Pancreas (tissue), 10 donors: ENCODE measurements at places on chromosomes 1 and 21. TPM values are rescaled to one million over a fixed set of nuclear protein-coding genes. Genes with fewer than 3 reads are reported as not detected.

OPRD1 gene
- polyA plus RNA-seq = 0.15 TPM

DNA sequence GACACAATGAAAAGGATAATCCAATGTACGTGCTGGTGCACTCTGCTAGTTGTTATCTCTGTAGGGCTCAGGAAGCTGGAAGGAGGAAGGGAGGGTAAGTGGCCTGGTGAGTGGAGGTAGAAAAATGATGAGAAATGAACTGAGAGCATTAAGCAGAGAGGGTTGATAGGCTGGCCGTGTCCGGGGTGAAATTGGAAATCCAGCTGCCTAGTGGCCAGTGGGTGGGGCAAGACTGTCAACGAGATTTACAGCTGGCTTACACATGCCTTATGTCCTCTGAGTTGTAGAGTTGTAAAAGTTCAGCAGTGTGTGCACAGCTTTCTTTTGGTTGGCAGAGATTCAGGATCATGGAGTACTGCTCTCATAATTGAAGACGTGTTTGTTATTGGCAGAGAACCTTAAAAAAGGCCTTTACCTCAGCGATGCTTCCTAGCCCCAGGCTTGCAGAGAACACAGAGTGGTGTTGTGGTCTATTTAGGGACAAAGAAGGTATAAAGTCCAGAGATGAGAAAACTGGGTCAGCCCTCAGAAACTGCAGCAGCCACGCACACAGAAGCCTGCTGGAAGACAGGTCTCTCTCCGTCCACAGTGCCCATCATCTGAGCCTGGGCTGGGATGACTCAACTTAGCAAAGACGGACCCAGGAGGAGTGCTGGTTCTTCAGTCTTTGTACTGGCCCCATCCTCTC lies 132.4 kb downstream of the EDEM3 start:
- no peaks in the 10 kb centered on the region for H3K36me3 ChIP-seq
- DNase-seq = no peak
- no peak overlapping the region for H3K4me3 ChIP-seq
- no peak overlapping the region for H3K27ac ChIP-seq
- no peaks in the 10 kb centered on the region for H3K27me3 ChIP-seq
- H3K4me1 ChIP-seq = no peaks in the 10 kb centered on the region

BRDT gene
- polyA plus RNA-seq = not detected

DNA sequence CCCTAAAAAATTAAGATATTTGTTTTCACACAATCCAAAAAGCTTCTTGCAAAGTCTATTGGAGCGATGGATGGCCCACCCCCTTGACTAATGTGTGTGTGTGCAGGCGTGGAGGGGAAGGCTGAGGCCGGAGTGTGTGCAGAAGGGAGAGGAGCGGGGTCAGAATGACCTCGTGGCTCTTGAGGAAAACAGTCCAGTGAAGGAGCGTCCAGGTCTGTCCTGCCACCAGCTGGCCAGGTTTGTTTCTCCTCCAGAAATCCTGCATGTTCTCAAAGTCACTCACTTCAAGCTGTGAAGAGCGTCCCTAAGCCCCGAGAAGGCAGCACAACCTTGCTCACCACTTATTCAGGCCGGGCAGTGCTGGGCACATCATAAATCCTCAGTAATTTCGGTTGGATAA lies 69.5 kb upstream of the SSX2IP start:
- H3K4me1 ChIP-seq = no peaks in the 10 kb centered on the region
- no peak overlapping the region for H3K4me3 ChIP-seq
- no peak for DNase-seq
- no peaks in the 10 kb centered on the region for H3K27me3 ChIP-seq
- no peaks in the 10 kb centered on the region for H3K36me3 ChIP-seq

DNA sequence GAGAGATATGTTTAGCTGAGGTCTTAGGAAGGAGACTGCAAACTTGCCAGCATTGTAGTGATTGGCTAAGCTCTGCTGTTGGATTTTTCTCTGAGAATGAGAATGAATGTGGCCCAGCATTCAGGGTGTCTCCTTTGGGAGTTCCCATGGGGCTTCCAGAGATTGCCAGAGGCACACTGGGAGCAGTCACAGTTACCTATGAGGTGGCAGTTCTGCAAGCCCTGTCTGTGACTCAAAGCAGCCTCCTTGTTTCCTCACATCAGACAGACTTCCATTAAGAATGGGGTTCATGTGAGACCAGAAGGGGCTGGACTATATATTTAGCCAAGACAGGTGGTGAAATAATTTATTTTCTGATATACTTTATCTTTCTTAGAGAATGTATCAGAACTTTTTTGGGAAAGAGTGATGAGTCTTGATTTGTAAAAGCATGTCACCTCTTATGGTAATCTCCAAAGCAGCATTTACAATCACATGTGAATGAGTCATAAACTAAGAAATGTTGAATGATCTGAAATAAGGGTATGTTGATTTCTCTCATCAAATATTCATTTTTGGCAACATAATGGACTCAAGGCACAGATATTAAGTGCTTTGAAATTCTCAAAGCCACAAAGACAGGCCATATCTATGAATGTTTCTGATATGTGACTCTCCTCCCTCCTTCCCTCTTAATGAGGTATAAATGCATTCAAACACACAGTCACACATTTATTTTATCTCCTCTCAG lies 9.5 kb upstream of the SLC19A2 start:
- no peaks in the 10 kb centered on the region for H3K27me3 ChIP-seq
- H3K4me1 ChIP-seq = no peaks in the 10 kb centered on the region
- H3K36me3 ChIP-seq = no peaks in the 10 kb centered on the region
- H3K4me3 ChIP-seq = no peak overlapping the region

DNA sequence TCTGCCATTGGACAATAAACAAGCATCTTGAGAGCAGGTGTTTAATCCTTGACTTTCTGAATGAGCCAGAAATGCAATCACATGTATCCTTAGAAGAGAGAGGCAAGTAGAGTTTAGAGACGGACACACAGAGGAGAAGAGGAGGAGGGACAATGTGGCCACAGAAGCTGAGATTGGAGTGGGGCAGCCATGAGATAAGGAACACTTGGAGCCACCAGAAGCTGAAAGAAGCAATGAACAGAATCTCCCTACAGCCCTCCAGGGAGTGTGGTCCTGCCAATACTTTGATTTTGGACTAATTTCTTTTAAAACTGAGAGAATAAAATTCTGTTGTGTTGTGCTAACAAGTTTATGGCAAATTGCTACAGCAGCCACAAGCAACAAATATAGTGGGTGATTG lies 141.0 kb downstream of the ATP6V1G3 start:
- no peak for DNase-seq
- H3K36me3 ChIP-seq = no peaks in the 10 kb centered on the region
- H3K27me3 ChIP-seq = no peaks in the 10 kb centered on the region
- no peaks in the 10 kb centered on the region for H3K4me1 ChIP-seq
- H3K27ac ChIP-seq = no peak overlapping the region

- no peak for DNase-seq
- no peaks in the 10 kb centered on the region for H3K27me3 ChIP-seq
- no peak overlapping the region for H3K4me3 ChIP-seq
- no peaks in the 10 kb centered on the region for H3K36me3 ChIP-seq
- no peaks in the 10 kb centered on the region for H3K4me1 ChIP-seq
Observed at GRCh38 chr1:211710566-211711314, 35.3 kb upstream of the NEK2 start.

DNA sequence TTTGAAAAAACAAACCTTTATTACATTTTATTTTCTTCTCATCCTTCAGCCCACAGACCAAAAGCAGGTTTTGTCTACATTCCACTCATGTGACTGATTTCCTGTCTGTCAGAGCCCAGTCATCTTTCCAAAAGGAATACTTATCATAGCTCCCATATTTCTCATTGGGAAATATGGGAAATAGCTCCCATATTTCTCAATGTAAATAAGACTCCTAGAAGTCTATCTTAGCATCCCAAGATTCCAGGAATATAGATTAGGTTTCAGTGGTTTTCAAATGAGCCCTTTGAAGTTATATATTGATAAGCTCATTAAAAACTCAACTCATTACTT lies 19.1 kb upstream of the NRDC start:
- H3K4me1 ChIP-seq = no peaks in the 10 kb centered on the region
- no peaks in the 10 kb centered on the region for H3K27me3 ChIP-seq
- no peak overlapping the region for H3K27ac ChIP-seq
- H3K4me3 ChIP-seq = no peak overlapping the region

DNA sequence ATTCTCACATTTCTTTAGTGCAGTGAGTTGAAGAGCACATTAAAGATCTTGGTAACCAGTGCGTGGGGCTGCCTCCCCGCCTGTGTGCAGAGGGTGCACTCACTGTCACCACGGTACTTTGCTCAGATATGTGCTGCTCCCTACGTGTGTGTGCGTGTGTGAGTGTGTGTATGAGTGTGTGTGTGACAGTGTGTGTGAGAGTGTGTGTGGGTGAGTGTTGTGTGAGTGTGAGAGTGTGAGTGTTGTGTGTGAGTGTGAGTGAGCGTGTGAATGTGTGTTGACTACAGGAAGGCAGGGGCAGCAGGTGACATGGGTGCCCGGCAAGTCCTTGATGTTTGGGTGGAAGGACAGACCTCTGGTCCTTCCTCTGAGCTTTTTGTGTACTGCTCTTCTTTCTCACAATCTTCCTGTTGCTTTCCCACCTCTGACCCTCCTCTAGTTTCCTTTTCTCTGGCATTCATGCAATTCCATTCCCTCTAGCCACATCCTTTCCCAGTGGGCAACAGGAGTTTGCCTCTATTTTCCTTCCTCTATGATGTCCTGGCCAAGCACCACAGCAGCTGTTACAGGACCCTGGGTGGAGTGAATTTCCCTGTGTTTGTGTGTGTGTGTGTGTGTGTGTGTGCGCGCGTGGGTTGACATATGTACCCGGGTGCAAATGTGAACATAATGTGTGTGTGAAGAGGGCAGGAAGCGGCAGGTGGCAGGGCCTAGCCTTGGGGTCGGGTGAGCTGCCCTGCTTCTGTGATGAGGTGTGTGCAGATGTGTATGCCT lies 19.8 kb downstream of the LHX4 start:
- H3K27ac ChIP-seq = no peak overlapping the region
- H3K27me3 ChIP-seq = no peaks in the 10 kb centered on the region
- no peaks in the 10 kb centered on the region for H3K36me3 ChIP-seq
- no peaks in the 10 kb centered on the region for H3K4me1 ChIP-seq
- no peak for DNase-seq

DNA sequence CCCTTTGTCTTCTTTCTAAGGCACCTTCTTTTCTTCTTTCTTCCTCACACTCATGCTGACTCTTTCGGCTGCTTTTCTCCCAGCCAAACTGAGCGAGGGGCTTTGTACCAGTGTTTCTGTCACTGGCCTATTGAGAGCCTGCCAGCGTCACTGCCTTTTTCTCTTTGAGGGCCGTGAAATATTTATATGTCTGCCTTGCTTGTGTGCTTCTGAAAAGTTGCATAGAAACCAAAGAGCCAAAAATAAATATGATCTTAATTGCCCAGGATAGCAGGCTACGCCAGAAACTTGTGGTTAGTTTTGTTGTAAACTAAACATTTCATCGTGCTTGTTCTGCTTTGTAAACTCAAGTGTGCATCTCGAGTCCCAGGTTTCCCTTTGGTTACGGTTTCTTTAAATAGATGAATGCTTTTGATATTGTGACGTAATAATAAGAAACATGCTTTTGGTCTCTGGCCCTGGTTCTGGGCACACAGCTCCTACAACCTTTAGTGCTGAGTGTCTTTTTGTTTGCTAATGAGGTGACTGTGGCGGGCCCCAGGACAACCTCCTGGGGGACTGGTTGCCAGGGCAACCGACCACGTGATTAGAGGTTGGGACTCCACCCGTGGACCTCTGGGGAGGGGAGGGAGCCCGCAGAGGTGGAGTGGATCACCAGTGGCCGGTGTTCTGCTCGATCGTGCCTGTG lies 10.8 kb downstream of the SLC37A1 start:
- H3K27me3 ChIP-seq = no peaks in the 10 kb centered on the region
- no peaks in the 10 kb centered on the region for H3K4me1 ChIP-seq
- no peaks in the 10 kb centered on the region for H3K36me3 ChIP-seq
- H3K27ac ChIP-seq = peak overlapping the region; percentile 25

DNA sequence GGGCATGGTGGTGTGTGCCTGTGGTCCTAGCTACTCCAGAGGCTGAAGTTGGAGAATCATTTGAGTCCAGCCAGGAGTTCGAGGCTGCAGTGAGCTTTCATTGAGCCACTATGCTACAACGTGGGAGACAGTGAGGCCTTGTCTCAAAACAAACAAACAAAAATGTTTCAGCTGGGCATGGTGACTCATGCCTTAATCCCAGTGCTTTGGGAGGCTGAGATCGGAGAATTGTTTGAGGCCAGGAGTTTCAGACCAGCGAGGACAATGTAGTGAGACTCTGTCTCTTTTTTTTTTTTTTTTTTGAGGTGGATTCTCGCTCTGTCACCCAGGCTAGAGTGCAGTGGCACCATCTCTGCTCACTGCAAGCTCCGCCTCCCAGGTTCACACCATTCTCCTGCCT lies 5.0 kb upstream of the RPL5 start:
- no peaks in the 10 kb centered on the region for H3K27me3 ChIP-seq
- H3K4me3 ChIP-seq = no peak overlapping the region
- no peak for DNase-seq
- no peak overlapping the region for H3K27ac ChIP-seq

DNA sequence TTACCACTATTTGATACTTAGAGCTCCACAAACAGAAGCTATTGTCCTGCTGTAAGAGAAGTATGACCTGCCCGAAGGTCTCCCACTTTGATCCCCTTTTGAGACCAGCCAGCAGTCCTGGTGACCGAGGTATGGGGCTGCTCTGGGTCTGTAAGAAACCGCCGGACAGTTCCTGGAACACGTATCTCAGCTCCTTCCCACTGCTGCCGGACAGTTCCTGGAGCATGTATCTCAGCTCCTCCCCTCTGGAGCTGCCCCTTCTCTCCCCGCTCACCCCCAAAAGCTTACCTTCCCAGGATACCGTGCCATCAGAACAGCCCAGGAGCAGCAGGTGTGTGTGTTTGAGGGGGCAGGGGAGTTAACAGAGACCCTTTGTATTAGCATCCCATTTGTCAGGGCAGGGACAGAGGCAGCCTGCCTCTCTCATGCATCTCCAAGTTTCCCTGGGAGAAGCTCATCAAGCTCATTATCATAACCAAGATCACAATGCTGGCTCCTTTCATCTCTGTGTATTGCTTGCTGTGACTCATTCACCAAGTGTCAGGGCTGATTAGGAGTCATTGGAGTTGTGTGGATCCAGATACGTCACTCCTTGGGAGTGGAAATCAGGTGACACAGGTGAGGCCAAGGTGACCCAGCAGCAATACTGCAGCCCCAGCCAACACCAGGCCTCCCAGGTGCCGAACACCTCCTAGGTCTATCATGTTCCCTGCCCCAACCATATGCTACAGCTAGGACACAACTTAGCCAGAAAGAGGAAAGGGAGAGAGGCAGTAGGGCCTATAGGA lies 25.3 kb downstream of the OPTC start:
- peaks cover 15% of the 10 kb centered on the region for H3K4me1 ChIP-seq
- H3K36me3 ChIP-seq = no peaks in the 10 kb centered on the region
- no peak overlapping the region for H3K4me3 ChIP-seq
- H3K27me3 ChIP-seq = no peaks in the 10 kb centered on the region
- no peak overlapping the region for H3K27ac ChIP-seq

PHLDA3 gene
- 11.9 TPM for polyA plus RNA-seq

DNA sequence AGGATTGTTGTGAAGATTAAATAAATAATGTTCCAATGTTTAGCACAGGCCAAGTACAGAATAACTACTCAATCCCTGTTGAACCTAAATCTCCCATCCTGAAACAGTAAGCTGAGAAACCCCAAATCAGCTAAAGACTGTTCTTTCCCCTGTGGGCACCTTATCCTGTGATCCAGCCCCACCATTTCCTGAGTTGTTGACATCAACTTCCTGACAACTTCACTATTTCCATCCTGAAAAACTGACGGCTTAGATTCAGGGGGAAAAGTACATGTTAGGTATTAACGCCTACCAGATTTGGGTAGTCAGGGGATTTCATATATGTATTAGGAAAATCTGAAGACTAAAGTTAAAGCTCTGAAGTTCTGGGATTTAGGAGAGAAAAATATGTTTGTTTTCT lies 51.7 kb upstream of the PALMD start:
- H3K4me3 ChIP-seq = no peak overlapping the region
- no peak for DNase-seq
- no peaks in the 10 kb centered on the region for H3K27me3 ChIP-seq
